Activated CD4-positive, alpha-beta T cell treated with anti-CD3 and anti-CD28 coated beads, Interleukin-2, amount 50 U/mL, for 16 hours (primary cell): ENCODE measurements at places on chromosomes 4 and X.

GRCh38 chrX:69038188-69038587 lies 127.1 kb downstream of the PJA1 start:
- no peak for DNase-seq

- no peak for DNase-seq
Observed at GRCh38 chr4:30952526-30953219, 232.5 kb downstream of the PCDH7 start.

DNA sequence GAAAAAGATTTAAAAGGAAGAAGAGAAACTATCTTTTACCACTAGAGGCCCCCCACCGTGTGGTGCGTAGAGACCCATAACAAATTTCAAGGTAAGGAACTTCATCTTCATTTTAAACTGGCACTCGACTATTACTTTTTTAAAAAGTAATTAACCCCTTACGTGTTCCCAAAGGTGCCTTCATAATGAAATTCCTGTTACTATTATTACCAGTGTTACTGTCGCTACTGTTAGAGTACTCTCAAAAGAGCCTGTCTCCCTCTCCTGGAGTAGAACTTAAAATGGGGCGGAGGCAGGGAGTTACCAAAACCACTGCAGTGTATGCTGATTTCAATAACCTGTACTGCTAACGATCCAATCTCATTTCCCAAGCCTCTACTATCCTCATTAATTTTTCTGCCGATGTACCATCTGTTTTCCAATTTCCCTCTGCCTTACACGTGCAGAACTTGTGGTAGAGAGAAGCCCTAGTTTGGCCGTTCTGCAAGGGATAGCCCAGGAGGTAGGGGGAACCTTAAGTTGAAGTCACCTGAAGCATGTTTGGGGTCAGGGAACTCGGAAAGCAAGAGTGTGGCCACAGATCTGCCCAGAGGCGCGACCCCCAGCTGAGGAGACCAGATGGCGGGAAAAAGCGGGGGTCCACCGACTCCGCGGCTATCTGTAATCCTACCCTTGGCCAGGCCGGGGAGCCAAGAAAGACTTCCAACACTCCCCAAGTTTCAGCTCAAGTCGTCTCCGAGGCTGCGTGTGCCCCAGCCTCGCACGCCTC lies 720 bp upstream of the STK26 start:
- DNase-seq = peak; percentile 23

GRCh38 chr4:64230709-64231310 lies 178.4 kb downstream of the TECRL start:
- DNase-seq = no peak

DNA sequence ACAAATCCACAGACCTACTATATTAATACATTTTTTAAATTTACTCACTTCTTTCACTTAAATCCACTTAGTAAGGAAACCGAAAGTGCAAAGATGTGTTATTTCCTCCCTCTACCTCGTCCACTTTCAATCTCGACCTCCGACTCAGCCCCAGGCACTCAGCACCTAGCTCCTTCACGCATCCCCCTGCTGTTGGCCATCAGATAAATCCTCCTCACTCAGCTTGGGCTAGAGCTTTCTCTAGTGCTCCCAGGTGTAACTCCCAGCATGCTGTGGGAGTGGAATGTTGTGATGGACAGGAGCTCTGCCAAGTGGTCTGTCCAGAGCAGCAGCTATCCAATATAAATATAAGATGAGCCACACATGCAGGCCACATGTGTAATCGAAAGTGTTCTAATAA lies 26.7 kb upstream of the TEC start:
- DNase-seq = peak; percentile 12

DNA sequence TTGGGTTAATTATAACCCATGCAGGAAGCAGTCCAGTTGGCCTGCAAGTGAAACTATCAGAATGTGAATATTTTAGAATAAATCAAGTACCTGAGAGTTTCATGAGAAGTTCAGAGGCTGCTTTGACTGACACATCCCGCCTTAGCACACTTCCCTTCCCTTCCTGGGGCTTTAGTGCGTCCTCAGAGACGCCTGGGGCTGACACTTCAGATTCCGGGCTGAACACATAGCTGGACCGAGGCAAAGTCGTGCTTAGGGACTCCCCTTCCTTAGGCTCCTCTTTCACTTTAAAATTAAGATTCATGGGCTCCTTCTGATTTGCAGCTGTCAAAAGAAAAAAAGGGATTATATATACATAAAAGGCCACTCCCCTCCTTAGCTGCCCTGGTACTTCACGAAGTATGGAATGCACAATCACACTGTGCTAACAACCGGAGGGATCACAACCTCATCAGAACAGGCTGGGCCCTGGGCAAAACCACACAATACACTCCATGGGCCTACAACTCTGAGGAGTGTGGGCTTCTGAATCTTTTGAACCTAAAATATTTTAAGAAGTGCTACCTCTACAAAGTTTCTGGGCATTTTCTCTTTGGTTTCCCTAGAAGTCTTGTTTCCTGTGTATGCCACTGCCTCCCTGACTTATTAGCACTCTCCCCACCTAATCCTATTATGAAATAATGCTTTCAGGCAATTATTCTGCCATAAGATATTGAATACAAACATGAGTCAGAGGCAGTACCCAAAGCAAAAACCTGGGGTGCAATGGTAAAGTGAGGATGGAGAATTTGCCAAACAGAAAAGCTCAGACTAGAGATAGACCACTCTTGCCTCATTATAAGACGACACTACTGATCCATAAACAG lies 68.2 kb downstream of the ZNF827 start:
- no peak for DNase-seq

GRCh38 chr4:147899512-147899911 lies 167.6 kb downstream of the ARHGAP10 start:
- DNase-seq = no peak

DNA sequence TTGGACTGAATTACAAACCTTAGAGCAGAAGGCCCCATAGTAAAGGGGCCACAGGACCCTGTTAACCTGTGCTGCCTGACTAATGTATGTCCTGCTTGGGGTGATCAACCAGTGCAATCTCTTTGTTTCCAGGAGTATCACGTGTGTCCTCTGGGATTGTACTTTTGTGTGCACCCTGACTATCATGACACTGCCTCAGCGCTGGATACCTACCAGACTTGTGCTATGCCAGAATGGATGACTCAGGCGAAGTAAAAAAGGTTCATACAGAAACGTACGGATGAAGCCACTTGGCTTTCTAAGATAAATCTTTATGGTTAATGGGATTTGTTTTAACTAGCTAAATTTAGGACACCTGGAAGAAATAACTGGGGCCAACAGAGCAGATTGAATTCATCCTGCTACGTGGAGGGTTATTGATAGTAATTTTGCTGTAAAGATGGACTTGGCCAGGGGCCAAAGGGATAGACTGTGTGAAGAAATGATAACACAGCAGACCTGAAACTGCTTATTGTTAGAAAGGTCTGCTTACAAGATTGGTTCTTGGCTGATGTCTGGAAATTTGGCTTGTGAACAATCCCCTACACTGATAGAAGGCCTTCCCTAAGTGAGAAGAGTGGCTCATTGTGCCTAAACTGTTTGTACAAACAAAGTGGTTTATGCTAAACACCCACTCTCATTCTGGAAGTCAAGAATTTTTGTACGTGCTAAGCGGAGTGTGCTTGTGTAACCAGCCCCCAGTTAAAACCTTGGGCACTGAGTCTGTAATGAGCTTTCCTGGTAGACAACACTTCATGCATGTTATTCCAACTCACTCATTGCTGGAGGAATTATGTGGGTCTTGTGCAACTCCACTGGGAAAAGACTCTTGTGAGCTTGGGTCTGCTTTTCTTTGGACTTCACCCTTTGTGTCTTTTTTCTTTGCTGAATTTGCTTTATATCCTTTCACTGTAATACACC lies 750.5 kb upstream of the HTR2C start:
- DNase-seq = no peak

GRCh38 chr4:144820728-144821085 lies 174.8 kb downstream of the HHIP start:
- DNase-seq = no peak

DNA sequence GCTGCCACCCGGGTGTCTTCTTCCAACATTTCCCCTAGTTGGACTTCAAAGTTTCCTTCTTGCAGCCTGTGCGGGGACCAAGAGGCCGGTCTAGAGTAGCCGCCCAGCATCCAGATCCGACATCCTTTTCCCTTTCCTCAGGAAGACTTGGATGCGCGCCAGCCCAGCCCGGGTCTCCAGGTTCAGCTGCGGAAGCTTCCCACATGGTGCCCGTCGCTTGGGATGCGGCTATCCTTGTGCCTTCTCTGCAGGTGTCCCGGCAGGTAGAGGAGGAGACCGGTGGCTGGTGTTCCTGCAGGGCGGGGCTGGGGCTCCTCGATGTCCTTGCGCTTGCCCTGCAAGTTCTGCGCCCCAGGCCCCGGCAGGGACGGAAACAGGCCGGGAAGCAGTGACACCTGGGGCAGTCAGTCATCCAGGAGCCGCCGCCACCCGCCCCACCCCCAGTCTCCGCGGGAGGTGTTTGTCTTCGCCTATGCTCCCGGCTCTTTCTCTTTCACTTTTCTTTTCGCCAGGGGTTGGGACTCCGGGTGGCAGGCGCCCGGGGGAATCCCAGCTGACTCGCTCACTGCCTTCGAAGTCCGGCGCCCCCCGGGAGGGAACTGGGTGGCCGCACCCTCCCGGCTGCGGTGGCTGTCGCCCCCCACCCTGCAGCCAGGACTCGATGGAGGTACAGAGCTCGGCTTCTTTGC lies at the start of gene IL15:
Gene IL15, plus strand, starts transcription at position 502 of the 689 bp plus-strand sequence. CDS start 82,882 bp downstream, outside the sequence.
- peak; percentile 76 for DNase-seq

DNA sequence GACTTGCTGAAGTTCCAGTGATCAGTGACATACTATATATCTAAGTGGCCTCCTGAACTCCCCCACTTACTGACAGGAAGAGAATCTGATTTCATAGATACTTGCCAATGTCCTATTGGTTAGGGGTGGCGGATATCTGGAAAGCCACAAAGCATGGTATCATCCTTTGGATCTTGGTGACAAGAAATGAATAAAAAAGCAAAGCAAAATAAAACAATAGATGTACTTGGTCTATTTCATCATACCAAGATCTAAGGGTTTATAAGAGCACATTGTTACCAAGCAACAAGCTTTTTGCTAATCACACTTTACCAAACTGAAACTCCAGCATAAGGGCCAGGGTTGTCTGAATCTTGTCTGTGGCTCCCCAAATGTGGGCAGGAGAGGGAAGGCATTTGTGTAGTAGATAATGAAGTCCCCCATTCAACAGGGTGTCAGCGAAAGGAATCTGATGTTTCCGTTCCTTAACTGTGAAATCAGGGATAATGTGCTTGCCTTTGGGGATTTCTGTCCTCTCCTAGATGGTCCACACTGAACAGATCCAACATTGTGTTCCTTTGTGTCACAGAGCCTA lies 125.0 kb upstream of the SMIM10 start:
- DNase-seq = no peak

DNA sequence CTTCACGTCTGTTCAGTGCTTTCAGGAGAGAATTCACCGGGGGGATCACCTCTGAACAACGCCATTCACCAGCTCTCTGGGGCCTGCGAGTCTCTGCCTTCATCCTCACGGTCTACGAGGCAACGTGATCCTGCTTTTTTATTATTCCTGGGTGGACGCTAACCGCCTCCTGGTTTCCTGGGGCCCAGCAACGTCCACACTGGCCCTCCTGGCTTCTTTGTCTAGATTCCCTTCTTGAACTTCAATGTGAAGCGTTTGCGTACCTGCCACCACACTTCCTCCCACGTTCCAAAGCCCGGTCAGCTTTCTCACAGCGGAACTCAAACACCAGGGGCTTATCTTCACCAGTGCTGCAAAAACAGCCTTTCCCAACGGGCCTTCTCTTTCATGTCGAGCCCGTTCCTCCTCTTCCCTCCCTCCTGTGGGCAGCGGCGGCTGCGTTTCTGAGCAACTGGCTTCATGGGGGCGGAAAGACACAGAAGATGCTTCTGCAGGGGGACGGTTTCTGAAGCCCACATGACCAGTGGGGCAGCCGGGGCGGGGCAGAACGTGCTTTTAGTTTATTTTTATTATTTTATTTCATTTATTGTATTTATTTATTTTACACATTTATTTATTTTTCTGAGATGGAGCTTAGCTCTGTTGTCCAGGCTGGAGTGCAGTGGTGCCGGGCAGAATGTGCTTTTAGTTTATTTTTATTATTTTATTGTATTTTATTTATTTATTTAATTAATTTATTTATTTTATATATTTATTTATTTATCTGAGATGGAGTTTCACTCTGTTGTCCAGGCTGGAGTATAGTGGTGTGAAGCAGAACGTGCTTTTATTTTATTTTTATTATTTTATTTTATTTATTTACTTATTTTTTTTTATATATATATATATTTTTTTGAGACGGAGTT lies 64.6 kb downstream of the CRLF2 start:
- no peak for DNase-seq

DNA sequence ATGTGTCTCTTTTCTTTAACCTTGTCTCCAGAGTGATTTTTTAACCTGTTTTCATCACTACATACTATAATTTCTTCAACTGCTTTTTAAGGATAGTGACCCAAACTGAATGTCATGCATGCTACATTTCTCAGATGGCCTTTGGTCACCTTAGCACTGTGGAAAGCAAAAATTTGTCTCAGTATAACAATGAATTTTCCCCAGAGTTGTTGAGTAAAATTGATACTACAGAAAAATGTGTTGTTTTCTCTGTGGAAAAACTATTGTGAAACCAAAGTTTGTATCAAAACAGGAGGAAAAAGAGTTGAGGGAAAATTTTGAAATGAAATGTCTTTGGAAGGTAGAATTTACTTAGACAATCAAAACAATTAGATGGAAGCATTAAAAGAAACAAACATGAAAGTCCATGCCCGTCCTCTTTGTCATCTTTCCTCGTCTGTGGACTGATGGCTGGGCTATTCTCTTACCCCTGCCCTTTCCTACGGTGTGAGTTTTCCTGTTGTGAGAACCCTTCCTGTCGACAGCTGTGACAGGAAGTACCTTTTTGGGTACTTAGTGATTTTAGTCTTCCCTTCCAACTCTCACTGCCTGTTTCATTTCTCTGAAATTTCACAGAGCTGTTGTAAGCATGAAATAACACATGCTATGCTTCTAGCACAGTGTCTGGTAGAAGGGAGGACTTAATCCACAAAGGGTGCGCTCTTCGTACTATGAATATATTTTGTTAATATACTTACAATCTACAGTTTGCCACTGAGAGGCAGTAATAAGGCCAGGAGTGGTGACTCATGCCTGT lies 50.8 kb downstream of the LRP2BP start:
- DNase-seq = peak; percentile 67

DNA sequence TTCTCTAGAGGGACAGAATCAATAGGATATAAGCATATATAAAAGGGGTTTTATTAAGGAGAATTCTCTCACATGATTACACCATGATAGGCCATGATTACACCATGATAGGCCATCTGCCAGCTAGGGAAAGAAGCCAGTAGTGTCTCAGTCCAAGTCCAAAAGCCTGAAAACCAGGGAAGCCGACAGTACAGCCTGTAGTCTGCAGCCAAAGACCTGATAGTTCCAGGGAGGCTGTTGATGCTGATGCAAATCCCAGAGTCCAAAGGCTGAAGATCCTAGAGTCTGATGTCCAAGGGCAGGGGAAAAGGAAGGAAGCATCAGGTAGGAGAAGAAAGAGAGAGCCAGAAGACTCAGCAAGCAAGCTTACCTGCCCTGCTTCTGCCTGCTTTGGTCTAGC lies 411.3 kb upstream of the EMCN start:
- no peak for DNase-seq

GRCh38 chr4:95190751-95191436 lies 357.9 kb downstream of the UNC5C start:
- DNase-seq = no peak

- DNase-seq = no peak
Observed at GRCh38 chrX:111375747-111376146, 36.2 kb downstream of the DCX start.
